Activated naive CD4-positive, alpha-beta T cell treated with anti-CD3 and anti-CD28 coated beads, Interleukin-2, amount 50 U/mL, for 16 hours (primary cell): ENCODE measurements at places on chromosomes 16 and 17.

DNA sequence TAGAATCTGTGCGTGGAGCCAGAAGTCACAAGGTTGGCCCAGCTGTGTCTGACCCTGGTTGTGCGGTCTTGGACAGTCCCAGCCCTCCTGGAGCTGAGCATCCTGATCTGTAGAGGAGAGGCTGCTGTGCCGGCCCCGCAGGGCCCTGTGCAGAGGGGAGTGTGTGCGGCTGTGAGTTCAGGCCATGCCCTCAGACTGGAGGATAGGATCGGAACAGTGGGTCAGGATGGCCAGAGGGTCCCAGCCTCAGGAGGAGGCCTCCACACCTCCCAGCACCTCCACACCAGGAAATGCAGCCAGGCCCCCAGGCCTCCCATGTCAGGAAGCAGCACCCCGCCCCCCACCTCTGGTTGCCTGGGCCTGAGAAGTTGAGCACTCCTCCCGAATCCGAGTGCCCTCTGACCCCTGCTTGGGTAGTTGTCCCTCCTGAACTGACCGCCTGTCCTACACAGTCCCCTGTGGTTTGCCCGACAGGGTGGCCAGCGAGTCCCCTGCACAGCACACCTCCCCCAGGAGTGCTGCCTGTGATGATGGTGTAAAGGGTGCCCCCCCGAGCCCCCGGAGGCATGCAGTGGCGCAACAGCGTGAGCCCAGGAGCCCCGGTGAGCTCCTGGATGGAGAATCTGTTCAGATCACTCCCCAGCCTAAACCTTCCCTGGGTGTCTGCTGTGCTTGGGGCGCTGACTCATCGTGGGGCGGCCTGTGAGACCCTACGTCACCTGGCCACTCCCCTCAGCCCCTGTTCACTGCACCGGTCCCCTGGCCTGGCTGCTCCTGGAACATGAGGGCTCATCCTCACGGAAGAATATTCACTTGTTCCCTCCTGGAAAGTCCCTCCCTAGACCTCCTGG, 285.2 kb downstream of the SEC14L1 start:
- DNase-seq = no peak

DNA sequence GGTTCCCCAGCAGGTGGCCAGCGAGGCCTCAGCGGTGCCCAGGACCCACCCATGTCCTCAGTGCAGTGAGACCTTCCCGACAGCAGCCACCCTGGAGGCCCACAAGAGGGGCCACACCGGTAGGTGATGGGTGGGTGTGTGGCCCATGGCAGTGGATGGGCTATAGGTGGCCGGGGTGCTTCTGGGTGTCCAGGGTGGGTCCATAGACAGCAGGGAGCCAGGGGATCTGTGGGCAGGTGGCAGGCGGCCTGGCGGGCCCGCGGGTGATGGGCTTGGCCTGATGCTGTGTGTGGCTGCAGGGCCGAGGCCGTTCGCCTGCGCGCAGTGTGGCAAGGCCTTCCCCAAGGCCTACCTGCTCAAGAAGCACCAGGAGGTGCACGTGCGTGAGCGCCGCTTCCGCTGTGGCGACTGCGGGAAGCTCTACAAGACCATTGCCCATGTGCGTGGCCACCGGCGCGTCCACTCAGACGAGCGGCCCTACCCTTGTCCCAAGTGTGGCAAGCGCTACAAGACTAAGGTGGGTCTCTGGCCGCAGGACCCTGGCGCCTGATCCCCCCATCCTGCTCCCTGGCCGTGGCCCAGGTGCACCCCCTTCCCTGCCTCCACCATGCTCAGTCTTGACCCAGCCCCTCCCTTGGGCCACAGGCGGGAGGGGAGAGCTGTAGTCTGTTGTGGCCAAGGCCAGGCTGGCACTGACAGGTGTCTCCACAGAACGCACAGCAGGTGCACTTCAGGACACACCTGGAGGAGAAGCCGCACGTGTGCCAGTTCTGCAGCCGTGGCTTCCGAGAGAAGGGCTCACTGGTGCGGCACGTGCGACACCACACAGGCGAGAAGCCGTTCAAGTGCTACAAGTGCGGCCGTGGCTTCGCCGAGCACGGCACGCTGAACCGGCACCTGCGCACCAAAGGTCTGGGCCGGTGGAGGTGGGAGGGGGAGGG, 2.1 kb upstream of the DNASE1L2 start:
- no peak for DNase-seq

- no peak for DNase-seq
Measured at GRCh38 chr17:39841134-39841683, 22.9 kb downstream of the IKZF3 start.

- no peak for DNase-seq
Measured at GRCh38 chr17:82985428-82985805, 94.0 kb upstream of the METRNL start.

GRCh38 chr16:47371271-47372014, 89.4 kb downstream of the ITFG1 start:
- DNase-seq = no peak
